Fibroblast of skin of right quadriceps (primary cell): ENCODE measurements at places on chromosomes 2 and 18.
A peak's percentile ranks its signal among the peaks of the same experiment; 100 is the strongest.

DNA sequence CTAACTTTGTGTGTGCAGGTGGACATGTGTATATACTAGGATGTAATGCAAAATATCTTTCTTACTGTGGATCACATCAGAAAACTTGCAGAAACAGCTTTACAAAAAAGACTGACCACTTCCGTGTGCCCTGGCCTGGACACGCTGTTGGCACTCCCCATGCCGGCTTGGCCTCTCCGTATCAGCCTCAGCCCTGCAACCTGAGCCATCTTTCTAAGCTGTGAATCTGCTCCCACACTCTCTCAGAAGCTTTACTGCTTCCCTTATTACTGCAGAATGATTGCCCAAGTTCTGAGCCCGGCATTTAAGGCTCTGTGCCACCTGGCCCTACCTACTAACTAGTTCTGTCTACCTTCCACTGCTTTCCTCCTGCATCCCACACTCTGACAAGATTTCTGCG lies 37.8 kb downstream of the MYO7B start:
- DNase-seq: no peak

- no peak for DNase-seq
Observed at GRCh38 chr2:240154606-240155005, 14.1 kb upstream of the OTOS start.

DNA sequence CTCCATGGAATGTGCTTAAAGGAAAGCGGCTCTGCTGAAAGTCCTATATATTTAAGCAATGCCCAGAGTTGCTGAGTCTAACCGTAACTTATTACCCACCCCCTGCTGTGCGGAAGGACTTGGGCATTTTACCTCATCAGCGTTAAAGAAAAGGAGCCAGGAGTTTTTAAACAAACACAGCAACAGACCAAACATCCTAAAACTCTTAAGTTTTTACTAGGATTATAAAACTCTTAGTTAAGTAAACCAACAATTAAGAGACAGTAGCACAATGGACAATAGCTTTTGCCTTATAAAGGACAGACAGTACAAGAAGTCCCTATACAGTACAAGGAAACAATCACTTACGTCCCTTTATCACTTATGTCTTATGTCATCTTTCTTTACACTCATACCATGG lies 90.2 kb downstream of the ZNF521 start:
- DNase-seq: no peak

DNA sequence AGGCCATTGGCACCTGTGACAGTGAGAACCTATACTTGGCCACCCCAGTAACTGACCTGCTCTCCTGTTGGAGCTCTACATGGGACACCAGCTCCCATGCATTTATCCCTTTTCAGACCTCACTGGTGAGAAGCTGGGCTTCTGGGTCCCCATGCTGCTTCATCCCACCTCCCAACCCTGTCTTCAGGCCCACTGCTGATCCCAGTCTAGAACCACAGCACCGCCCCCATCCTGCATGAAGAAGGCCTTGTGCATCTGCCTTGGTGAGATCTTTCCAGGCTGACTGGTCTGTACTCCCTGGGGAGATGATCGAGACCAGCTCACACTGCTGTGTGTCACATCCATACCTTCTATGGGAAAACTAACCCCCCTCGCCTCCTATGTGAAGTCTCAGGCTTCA lies 22.7 kb downstream of the TTC32 start:
- DNase-seq: no peak

- DNase-seq: peak; percentile 70
Observed at GRCh38 chr2:84924173-84925106, 19.0 kb downstream of the TMSB10 start.

DNA sequence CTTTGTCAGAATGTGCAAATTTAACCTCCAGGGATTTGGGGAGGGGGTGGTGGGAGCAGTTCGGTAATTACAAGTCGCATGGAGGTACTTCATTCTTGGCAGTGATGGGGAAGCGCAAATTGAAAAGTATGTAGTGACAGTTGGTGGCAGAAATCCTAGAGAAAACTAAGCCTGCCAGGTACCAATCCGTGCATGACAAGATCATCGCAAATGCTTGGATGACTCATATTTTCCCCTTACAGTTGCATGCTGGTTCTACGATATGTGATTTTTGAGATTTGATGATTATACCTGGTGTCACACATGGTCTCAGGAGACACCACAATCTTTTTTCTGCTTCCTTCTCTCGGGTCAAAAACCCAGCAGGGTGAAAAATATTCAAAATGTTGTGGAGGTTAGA lies 479.7 kb upstream of the ID2 start:
- DNase-seq: no peak

DNA sequence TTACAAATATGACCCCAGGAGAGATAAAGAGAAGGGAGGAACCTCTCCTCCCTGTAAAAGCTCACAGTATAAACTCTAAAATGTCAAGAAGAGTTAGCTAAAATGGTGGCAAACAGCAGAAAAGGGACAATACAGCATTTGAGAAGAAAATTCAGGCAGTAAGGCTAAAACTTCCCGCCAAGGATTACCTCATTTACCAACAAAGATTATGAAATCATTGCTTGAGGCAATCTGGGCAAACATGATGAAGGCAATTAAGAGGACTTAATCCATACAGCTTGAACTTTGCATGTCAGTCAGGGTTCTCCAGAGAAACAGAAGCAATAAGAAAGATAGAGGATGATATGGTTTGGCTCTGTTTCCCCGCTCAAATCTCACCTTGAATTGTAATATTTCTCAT lies 81.4 kb downstream of the CMPK2 start:
- DNase-seq: no peak

- DNase-seq: peak; percentile 86
Observed at GRCh38 chr18:60978338-60978737, 354.9 kb upstream of the CDH20 start.

- no peak for DNase-seq
Observed at GRCh38 chr2:201275990-201276389, 15.7 kb downstream of the CASP8 start.

DNA sequence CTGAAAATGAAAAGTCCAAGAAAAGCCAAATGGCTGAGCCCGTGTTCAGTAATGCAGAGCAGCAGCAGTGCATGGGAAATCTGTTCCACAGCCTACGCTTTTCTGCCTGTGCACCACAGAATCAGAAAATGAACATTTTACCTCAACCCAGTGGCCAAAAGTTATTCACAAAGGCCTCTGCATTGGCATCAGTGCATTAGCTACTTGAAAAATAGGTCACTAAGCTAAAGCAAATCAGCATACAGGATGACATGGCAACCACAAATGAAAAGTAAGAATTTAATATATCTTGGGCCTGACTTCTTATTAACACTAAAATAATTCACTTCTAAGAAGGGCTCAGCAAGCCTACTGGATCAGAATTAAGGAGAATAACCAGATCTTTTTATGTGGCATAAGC lies 1145.3 kb upstream of the CHAC2 start:
- DNase-seq: no peak
